ENCODE measurements at places on chromosomes 3 and 15.

GRCh38 chr3:178703268-178703975 lies 167.2 kb downstream of the KCNMB2 start:
- DNase-seq: peak; percentile 27

DNA sequence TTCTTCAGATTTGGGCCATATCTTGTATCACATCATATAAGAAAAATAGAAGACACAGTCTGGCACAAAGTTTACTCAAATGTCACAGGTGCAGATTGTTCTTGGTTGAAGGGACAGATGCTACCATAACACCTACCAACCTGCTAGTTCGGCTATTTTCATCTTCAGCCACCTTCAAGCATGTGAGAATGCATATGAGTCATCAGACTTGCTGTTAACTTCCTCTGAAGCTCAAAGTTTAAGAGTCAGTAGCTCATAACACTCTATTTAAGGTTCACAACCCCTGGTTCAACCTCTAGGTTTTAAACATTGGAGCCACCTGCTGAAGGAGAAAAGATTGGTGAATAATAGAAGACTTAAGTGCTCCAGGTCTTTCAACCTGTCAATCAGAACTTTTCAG lies 522.8 kb downstream of the NLGN1 start:
- peak; percentile 61 for DNase-seq

GRCh38 chr3:197527569-197527968 lies 28.2 kb downstream of the BDH1 start:
- DNase-seq: no peak

GRCh38 chr15:68589783-68590710 lies 11.3 kb downstream of the CORO2B start:
- DNase-seq: no peak

- DNase-seq: no peak
Measured at GRCh38 chr3:11565492-11565891, 78.2 kb downstream of the VGLL4 start.

- peak; percentile 75 for DNase-seq
Measured at GRCh38 chr3:111723293-111724215, 128.4 kb upstream of the ZBED2 start.

- no peak for DNase-seq
Measured at GRCh38 chr3:115977866-115978265, 354.6 kb downstream of the GAP43 start.

DNA sequence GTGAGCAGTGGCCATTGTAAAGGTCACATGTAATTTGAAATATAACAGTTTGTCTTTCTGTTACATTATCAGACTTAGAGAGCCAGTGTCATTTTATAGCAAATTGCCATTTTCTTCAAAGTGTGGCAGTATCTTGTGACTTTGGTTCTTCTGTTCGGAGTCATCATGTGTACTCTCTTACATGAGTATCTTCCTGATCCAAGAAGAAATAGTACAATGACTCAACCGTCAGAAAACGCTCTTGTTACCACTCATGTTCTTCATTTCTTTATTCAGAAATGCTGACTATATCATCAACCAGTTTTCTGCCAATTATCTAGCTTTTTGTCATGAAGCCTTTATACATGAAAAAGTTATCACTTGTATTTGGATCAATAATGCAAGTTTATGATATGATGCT lies 93.6 kb upstream of the CGNL1 start:
- no peak for DNase-seq

GRCh38 chr15:85443593-85444087 lies 63.2 kb downstream of the AKAP13 start:
- DNase-seq: peak; percentile 73

DNA sequence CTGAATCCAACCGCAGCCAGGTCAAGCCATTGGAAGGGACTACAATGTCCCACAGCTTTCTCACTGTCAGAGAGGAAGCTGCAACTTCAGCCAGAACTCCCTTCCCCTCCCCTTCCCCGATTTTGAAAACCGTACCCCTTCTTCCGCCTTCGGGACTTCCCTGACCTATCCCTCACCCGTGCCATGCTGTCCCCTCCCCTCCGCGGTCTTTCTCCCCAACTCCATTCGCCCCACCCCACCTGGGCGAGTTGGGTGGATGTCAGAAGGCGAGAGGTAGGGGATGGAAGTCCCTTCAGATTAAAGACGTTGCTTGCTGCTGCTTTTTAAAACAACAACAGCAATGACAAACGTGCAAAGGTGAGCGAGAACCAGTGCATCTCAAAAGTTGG lies 723 bp downstream of the CPNE4 start:
- no peak for DNase-seq

DNA sequence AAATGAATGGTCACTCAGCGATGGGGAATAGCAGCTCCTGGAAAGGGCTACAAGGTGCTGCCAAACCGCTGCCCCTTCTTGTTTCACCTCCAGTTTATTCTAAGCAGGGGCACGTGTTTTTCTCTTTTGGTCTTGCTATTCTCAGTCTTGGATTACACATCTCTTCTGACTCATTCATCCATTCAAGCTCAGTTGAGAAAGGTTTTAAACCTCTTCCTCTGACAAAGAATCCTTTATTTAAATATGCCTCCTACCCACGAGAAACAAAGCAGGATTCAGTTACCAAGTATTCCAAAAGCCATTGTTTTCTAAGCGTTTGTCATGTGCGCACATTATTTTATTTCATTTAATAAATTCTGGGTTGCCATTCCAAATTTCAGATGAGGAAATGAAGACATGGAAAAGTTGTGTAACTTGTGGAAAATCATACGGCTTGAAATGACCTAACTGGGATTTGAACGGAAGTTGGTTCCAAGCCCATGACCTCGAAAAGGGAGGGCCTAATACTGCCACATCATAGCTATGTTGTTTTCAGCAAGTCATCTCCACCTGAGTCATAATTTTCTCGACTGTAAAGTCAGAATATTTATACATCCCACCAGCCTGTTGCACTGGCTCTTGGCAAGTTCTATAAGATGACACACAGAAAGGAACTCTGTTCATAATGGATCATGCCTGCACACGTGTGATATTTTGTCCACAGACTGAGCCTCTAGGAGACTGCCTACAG lies 292.0 kb upstream of the SLCO3A1 start:
- DNase-seq: no peak

- no peak for DNase-seq
Measured at GRCh38 chr3:128499724-128500275, 6.8 kb upstream of the GATA2 start.

DNA sequence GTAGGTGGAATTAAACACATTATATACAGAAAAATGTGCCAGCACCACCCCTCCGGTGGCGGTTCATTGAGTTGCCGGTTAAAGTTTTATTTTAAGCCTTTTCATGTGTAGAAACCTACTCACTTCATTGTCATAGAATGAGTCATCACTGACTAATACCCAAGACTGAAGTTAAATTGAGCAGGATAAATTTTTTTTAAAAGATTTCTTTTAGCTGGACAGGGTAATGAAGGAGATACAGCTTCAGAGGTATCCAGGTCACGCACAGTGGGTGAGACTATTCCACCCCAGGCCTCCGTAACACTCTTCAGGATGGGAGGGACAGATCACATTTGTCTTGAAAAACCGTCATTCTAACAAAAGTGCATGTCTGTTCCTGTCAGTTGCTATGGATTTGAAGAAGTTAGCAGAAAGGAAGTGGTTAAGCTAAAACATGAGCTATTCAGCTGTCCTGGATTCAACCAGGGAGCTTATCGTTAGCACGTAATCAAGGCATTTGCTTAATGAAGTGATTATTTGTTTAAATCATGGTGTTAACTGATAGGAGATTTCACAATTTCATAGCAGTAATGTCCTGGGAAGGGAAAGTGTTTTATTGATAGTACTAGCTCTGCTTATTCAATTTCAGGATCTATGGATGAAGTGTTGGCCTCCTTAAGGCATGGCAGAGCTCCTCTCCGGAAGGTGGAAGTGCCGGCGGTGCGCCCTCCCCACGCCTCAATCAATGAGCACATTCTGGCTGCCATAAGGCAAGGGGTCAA lies 23.4 kb downstream of the WHAMM start:
- no peak for DNase-seq

DNA sequence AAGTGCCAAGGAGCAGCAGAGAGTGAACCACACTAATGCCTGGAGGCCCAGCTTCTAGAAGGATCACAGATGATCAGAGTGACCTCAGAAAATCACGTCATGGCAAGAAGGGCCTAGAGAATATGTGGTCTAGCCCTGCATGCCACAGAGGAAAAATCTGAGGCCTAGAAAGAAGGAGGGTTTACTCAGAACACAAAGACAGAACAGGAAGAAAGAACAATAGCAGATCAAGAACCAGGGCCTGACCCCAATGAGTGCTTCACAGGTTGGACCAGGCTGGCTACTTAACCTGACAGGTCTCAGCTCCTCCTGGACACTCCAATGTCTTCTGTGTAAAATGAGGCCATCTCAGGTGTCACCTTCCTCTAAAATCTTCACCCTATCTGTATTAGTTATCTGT lies 14.2 kb downstream of the RAB6B start:
- DNase-seq: no peak

- peak; percentile 36 for DNase-seq
Measured at GRCh38 chr15:40793216-40793989, 13.5 kb upstream of the ZFYVE19 start.

GRCh38 chr3:20898962-20899361 lies 713.0 kb upstream of the SGO1 start:
- DNase-seq: no peak

- DNase-seq: no peak
Measured at GRCh38 chr3:150447631-150448465, 39.8 kb downstream of the TSC22D2 start.

- no peak for DNase-seq
Measured at GRCh38 chr3:127779747-127780146, 42.6 kb downstream of the MGLL start.

DNA sequence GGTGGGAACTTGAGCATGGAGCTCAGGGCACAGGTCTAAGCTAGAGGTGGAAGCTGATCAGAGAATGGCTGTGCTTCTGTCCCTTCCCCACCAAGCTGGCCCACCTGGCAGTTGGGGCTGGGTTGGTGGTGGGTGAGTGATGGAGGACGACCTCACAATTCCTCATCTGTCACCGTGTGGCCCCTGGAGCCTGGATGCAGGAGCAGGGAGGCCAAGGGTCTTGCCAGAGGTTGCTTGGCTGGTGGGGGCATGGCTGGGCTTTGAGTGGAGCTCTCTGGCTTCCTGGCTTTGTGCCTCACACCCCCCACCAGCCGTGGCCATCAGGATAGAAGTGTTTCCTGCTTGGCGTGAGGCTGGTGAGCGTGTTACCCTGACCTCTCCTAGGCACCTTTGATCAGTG lies 36.0 kb downstream of the FBLN2 start:
- DNase-seq: no peak

DNA sequence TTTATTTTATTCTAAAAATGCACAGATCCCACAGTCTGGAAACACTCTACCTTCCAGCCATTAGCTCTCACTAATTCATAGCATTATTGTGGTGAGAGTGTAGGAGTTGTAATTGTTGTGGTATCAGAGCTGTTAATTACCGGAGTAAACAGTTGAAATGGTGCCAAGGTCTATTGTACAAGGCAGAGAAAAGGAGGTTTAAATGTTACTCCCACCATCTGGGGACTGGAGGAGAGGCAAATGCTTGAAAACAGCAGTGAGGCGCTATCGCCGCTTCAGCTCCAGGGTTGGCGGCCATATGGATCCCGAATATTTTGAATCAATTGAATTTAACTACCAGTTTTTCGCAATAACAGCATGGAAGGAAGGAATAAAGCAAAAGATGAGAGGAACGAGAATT lies 113.1 kb upstream of the C15orf61 start:
- DNase-seq: no peak

- DNase-seq: no peak
Measured at GRCh38 chr3:31793821-31794220, 187.2 kb downstream of the OSBPL10 start.

- no peak for DNase-seq
Measured at GRCh38 chr3:79354179-79354688, 413.6 kb downstream of the ROBO1 start.

All from NCI-H510A treated with DMSO at 0.1 percent for 48 hours (cell line).